Articular chondrocyte of knee joint (primary cell): ENCODE measurements at places on chromosomes 3 and 15. TPM values are rescaled to one million over a fixed set of nuclear protein-coding genes. Genes with fewer than 3 reads are reported as not detected.

Gene DNAJA4
- total RNA-seq, result 3.4 and 4.2 TPM in 2 replicates

Gene FANCD2OS
- not detected in 2 replicates for total RNA-seq

Gene RBP2
- not detected in 2 replicates for total RNA-seq

Gene THSD4
- total RNA-seq, result 5.4 TPM in 2 replicates
